ENCODE measurements at places on chromosomes 6 and 20. TPM values are rescaled to one million over a fixed set of nuclear protein-coding genes. Genes with fewer than 3 reads are reported as not detected.

The ZSCAN9 gene
- 16.5 TPM for total RNA-seq

GRCh38 chr6:89826029-89826528, 3.6 kb upstream of the CASP8AP2 start:
- H3K36me3 ChIP-seq = peaks cover 3% of the 10 kb centered on the region
- no peaks in the 10 kb centered on the region for H3K27me3 ChIP-seq
- H3K4me1 ChIP-seq = peaks cover 5% of the 10 kb centered on the region
- no peak for DNase-seq
- H3K27ac ChIP-seq = no peak overlapping the region

The OR2J3 gene
- not detected for total RNA-seq

DNA sequence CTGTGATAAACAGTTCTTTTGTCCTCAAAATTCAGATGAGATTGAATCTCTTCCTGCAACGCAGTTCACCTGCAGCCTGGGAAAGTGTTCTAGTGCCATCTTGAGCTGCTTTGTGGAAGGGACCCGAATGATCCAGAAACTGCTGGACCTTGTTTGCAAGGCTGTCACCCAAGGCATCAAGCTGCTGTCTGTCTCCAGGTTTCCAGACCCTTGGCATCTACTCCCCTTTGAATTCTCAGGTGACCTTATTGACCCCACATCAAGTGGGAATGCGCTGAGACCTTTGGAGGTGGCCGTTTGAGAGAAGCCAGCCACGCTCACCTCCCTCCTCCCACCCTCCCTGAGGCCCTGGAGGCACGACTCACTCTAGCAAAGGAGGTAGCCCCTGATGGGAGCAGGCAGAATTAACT, 112.5 kb downstream of the EDN3 start:
- peak overlapping the region; percentile 55 for H3K27ac ChIP-seq
- peaks cover 16% of the 10 kb centered on the region for H3K27me3 ChIP-seq
- no peaks in the 10 kb centered on the region for H3K36me3 ChIP-seq
- DNase-seq = no peak
- peak overlapping the region; percentile 24 for H3K4me3 ChIP-seq

The PRDM13 gene
- not detected for total RNA-seq

DNA sequence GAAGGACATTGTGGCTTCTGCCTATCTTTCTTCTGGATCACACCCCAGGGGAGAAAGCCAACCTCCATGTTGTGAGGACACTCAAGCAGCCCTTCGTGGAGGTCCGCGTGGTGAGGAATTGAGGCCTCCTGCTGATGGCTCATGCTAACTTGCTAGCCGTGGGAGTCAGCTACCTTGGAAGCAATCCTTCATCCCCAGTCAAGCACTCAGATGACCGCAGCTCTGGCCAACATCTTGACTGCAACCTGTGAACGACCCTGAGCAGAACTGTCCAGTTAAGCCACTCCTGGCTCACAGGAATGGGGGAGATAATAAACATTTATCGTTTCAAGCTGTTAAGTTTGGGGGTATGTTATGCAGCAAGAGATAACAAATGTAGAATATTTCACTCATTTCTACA, 10.9 kb upstream of the CNKSR3 start:
- no peak overlapping the region for H3K4me3 ChIP-seq
- peaks cover 9% of the 10 kb centered on the region for H3K4me1 ChIP-seq
- H3K27ac ChIP-seq = no peak overlapping the region
- DNase-seq = no peak
- H3K27me3 ChIP-seq = no peaks in the 10 kb centered on the region
- no peaks in the 10 kb centered on the region for H3K36me3 ChIP-seq

GRCh38 chr6:160379466-160379865, 31.3 kb downstream of the SLC22A3 start:
- H3K4me1 ChIP-seq = no peaks in the 10 kb centered on the region
- H3K27ac ChIP-seq = no peak overlapping the region
- peaks cover 4% of the 10 kb centered on the region for H3K27me3 ChIP-seq
- no peak for DNase-seq
- H3K4me3 ChIP-seq = no peak overlapping the region

GRCh38 chr6:152669895-152670294, 27.8 kb upstream of the MYCT1 start:
- no peaks in the 10 kb centered on the region for H3K36me3 ChIP-seq
- H3K4me1 ChIP-seq = no peaks in the 10 kb centered on the region
- no peak overlapping the region for H3K27ac ChIP-seq
- no peak for DNase-seq
- H3K27me3 ChIP-seq = no peaks in the 10 kb centered on the region
- no peak overlapping the region for H3K4me3 ChIP-seq

- peak overlapping the region; percentile 67 for H3K27ac ChIP-seq
- no peak for DNase-seq
- peak overlapping the region; percentile 68 for H3K4me3 ChIP-seq
- peaks cover 5% of the 10 kb centered on the region for H3K4me1 ChIP-seq
- H3K27me3 ChIP-seq = peaks cover 4% of the 10 kb centered on the region
- no peaks in the 10 kb centered on the region for H3K36me3 ChIP-seq
Observed at GRCh38 chr6:111068109-111068865, 19.0 kb upstream of the SLC16A10 start.

GRCh38 chr6:41728073-41728936, 7.1 kb downstream of the TFEB start:
- H3K27ac ChIP-seq = no peak overlapping the region
- H3K27me3 ChIP-seq = peaks cover 15% of the 10 kb centered on the region
- H3K4me3 ChIP-seq = no peak overlapping the region

DNA sequence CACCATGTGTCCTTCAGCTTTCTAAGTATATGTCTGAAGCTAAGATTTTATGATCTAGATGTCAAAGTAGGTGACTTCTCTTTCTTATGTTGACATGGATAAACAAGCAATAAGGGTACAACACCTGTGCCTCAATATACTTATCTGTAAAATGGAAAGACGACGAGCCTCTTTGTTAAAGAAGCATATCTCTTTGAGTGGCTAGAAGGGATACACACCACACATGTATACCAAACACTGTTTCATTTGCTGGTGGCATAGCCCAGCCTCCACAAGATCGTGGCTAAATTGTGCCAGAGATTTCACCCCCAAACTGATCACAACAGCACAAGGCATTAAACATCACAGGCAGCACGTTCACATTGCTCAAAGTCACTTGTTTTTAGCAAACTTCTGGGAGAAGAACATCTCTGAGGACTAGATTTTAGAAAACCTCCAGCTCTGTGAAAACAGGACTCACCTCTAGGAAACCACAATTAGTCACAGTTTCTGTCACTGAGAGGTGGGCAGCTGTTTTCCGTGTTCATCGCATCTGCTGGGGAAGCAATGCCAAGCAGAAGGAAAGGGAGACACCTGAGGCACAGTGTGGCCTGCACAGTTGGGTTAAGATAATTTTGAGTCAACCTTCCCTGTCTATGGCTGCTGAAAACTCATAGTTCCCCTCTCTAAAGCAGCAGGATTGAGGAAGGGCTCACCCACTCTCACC, 263.0 kb upstream of the PLCB4 start:
- no peak overlapping the region for H3K27ac ChIP-seq
- H3K36me3 ChIP-seq = peaks cover 9% of the 10 kb centered on the region
- no peaks in the 10 kb centered on the region for H3K27me3 ChIP-seq
- H3K4me3 ChIP-seq = no peak overlapping the region
- H3K4me1 ChIP-seq = peaks cover 31% of the 10 kb centered on the region
- no peak for DNase-seq

GRCh38 chr6:104959026-104959858, 2.3 kb downstream of the LIN28B start:
- peaks cover 4% of the 10 kb centered on the region for H3K4me1 ChIP-seq
- peak overlapping the region; percentile 97 for H3K4me3 ChIP-seq
- DNase-seq = no peak
- peaks cover 3% of the 10 kb centered on the region for H3K36me3 ChIP-seq
- H3K27me3 ChIP-seq = peaks cover 11% of the 10 kb centered on the region
- peak overlapping the region; percentile 86 for H3K27ac ChIP-seq

DNA sequence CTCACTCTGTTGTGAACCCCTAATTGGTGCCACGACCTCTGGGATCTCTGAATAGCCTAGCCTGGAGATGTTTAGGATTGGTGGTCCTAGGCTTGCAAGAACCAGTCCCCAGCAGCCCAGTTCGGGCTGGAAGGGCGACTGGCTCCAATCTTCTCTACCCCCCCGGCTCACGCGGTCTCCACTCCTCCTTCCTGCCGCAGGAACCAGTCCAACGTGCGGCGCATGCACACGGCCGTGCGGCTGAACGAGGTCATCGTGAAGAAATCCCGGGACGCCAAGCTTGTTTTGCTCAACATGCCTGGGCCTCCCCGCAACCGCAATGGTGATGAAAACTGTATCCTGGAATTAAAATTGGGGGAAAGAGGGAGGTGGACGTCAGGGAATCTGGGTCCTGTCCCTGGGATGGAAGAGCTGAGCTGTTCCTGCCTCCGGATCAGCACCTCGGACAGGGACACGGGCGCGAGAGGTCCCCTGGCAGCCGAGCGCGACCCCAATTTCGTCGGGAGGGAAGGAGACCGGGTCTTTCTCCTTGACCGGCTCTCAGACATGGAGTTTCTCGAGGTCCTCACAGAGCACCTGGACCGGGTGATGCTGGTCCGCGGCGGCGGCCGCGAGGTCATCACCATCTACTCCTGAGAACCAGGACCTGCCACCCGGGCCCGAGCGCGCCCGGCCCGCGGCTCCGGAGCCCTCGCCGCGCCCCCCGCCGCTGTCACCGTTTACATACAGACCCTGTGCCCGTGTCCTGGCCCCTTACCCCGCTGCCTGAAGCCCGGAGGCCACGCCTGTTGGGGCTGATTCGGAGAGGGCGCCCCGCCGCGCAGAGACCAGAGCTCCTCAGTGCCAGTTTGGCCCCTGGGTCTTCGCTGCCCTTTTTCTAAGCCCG, 28.2 kb downstream of the SLC12A5 start:
- H3K27ac ChIP-seq = no peak overlapping the region
- H3K36me3 ChIP-seq = peaks cover 24% of the 10 kb centered on the region
- DNase-seq = peak; percentile 76
- no peak overlapping the region for H3K4me3 ChIP-seq

GRCh38 chr20:9412309-9412708, 102.1 kb upstream of the LAMP5 start:
- H3K27me3 ChIP-seq = no peaks in the 10 kb centered on the region
- DNase-seq = no peak
- no peak overlapping the region for H3K27ac ChIP-seq

The CDKN1A gene
- total RNA-seq = 76.3 TPM

The CALHM4 gene
- not detected for total RNA-seq

- H3K27ac ChIP-seq = peak overlapping the region; percentile 75
- peak overlapping the region; percentile 46 for H3K4me3 ChIP-seq
- H3K36me3 ChIP-seq = peaks cover 13% of the 10 kb centered on the region
- no peaks in the 10 kb centered on the region for H3K27me3 ChIP-seq
Observed at GRCh38 chr6:52976591-52977035, 18.5 kb downstream of the GSTA4 start.

DNA sequence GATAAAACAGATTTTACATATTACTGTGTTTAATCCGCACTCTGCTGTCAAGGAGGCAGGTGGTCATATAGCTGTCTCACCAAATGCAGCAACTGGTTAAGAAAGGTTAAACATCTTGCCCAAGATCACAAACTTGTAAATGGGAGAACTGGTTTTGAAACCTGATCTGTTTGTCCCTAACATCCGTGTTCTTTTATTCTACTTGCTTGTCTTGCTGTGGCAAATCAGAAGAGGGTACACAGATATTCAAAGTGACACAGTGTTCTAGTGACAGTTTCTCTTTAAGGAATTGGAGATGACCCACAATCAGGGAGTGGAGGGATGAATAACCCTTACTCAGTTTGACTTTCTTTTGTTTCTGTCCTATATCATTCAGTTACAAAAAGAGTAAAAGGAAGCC, 83.0 kb upstream of the SGK1 start:
- DNase-seq = no peak
- peak overlapping the region; percentile 49 for H3K27ac ChIP-seq
- H3K36me3 ChIP-seq = no peaks in the 10 kb centered on the region
- H3K4me3 ChIP-seq = no peak overlapping the region
- no peaks in the 10 kb centered on the region for H3K27me3 ChIP-seq
- peaks cover 8% of the 10 kb centered on the region for H3K4me1 ChIP-seq

DNA sequence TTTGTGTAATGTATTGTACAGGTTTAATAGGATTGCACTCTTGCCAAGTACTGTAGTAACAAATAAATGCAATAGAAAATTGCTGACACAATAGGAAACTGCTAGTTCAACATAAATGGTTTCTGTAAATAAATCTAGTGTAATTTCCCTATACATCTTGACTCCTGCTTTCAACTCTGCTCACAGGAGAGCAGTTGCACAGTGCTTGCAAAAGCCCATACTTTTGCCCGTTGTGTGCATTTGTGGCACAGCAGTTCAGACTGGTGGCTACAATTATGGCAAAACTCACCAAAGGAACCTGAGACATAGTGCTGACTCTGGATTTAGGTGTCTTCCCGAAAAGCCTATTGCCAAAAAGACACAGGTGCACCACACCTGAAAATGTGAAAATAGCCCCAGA, 953.3 kb upstream of the SLC35B3 start:
- DNase-seq = no peak
- H3K36me3 ChIP-seq = no peaks in the 10 kb centered on the region
- H3K4me3 ChIP-seq = no peak overlapping the region
- no peak overlapping the region for H3K27ac ChIP-seq
- H3K27me3 ChIP-seq = no peaks in the 10 kb centered on the region

DNA sequence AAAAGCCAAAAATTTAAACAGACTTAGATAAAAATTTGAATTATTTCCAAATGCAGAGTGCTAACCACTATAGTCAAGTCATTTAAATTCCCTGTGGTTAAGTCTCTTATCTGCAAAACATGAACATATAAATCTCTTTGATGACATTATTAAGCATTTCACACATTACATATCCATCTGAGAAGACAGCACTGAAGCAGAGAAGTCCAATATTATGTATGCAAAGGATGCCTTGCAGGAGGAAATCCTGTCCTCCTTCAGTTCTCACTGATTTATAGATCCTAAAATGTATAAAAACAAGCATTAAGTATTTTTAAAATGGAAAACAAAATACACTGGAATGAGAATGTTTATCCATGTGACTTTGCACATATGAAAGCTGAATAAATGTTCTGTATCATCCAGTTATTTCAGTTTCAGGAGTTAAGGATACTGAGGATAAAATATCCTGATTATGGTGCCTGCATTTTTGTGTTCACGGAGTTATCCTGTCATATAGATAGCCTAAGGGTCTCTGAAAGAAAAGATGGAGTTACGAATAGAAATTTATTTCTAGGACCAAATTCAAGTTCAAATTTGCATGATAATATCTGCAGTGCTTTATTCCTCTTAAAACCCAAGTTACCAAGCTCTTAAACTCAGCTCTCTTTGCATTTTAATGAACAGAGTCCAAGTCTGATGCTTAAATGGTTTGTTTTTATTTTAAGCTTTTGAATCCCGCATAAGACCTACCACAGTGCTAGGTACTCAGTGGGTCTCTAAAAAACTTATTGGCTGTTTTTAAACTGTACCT, 145.4 kb downstream of the PRKN start:
- DNase-seq = no peak
- no peaks in the 10 kb centered on the region for H3K4me1 ChIP-seq
- H3K27ac ChIP-seq = no peak overlapping the region
- no peaks in the 10 kb centered on the region for H3K27me3 ChIP-seq
- no peak overlapping the region for H3K4me3 ChIP-seq
- H3K36me3 ChIP-seq = no peaks in the 10 kb centered on the region

DNA sequence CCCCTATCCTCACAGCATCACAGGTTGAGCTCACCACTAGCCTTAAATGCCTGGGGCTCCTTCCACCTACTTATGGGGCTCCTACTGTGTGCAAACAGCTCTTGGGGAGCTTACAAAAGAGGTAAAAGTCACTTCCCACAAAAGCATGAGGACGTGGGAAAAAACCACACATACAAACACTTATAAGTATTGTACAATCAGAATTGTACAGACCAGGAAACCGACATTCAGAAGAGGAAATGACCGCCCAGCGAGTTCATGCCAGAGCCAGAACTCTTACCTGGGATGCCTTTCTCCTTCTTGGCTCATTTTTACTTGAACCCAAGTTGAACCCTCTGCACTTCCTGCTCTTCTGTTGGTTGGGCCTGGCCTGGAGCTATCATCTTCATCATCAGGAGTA, 6.3 kb upstream of the PPP1R16B start:
- peaks cover 29% of the 10 kb centered on the region for H3K27me3 ChIP-seq
- H3K36me3 ChIP-seq = no peaks in the 10 kb centered on the region
- no peaks in the 10 kb centered on the region for H3K4me1 ChIP-seq
- DNase-seq = no peak
- H3K4me3 ChIP-seq = no peak overlapping the region

The LPA gene
- total RNA-seq = 0.31 TPM
